ENCODE measurements at places on chromosomes 13 and 19.

- DNase-seq, result peak; percentile 57
Measured at GRCh38 chr13:40236566-40237168, 429.8 kb downstream of the FOXO1 start.

- no peak for DNase-seq
Measured at GRCh38 chr13:35780613-35781012, 304.1 kb upstream of the MAB21L1 start.

- DNase-seq, result no peak
Measured at GRCh38 chr19:19010551-19010950, 22.8 kb downstream of the SUGP2 start.

DNA sequence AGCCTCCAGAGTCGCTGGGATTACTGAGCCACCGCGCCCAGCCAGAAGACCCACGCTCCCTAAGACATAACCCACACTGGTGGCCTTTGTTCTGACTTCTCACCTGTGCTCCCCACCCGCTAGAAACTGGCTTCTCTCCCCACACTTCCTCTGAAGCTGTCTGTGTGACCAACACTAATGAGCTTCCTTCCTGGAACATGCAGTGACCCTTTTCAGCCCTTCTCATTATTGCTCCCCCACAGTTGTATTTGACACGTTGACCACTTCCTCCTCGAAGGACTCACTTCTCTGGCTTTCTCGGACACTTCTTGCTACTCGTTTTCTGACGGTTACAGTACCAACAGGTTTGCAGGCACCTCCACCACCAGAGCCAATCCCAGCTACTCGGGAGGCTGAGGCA lies 10.9 kb downstream of the NCR1 start:
- no peak for DNase-seq

- peak; percentile 41 for DNase-seq
Measured at GRCh38 chr19:23394511-23394910, 760 bp downstream of the ZNF91 start.

Data from epithelial cell of esophagus (primary cell).